Fibroblast of mammary gland (primary cell): ENCODE measurements at places on chromosomes 6 and 20.

DNA sequence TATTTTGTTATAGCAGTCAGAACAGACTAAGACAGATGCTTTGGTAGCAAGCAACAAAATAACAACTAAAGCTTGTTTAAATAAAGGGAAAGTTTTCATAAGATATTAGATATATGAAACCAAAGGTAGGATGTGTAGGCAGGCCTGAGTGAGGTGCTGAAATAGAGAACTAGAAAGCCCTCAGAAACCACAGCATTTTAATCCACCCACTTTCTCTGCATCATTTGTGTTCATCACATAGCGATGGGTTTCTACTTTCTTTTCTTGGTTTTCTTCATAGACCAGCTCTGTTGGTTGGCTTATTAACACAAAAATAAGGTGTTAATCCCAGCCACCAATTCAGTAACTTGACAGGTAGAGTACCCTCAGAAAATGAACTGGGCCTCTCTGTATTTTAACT lies 58.6 kb downstream of the RPS12 start:
- DNase-seq: no peak

DNA sequence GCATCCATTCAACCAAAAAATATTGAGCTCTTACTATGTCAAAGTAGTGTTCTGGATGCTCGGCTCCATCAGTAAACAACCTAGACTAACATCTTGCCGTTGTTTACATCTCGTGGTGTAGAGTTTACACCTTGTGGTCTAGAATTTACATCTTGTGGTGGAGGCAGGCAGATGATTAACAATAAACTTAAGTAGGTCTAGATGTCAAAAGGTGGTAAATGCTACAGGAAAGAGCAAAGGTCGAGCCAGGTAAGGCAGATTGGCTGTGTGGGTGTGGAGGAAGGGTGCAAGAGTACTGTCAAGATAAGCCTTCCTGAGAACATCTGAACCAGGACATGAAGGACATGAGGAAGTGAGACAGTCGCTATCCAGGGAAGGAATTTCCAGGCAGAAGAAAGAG lies 88.4 kb upstream of the ESR1 start:
- DNase-seq: no peak

- no peak for DNase-seq
Observed at GRCh38 chr20:50633361-50633760, 58.0 kb downstream of the RIPOR3 start.

DNA sequence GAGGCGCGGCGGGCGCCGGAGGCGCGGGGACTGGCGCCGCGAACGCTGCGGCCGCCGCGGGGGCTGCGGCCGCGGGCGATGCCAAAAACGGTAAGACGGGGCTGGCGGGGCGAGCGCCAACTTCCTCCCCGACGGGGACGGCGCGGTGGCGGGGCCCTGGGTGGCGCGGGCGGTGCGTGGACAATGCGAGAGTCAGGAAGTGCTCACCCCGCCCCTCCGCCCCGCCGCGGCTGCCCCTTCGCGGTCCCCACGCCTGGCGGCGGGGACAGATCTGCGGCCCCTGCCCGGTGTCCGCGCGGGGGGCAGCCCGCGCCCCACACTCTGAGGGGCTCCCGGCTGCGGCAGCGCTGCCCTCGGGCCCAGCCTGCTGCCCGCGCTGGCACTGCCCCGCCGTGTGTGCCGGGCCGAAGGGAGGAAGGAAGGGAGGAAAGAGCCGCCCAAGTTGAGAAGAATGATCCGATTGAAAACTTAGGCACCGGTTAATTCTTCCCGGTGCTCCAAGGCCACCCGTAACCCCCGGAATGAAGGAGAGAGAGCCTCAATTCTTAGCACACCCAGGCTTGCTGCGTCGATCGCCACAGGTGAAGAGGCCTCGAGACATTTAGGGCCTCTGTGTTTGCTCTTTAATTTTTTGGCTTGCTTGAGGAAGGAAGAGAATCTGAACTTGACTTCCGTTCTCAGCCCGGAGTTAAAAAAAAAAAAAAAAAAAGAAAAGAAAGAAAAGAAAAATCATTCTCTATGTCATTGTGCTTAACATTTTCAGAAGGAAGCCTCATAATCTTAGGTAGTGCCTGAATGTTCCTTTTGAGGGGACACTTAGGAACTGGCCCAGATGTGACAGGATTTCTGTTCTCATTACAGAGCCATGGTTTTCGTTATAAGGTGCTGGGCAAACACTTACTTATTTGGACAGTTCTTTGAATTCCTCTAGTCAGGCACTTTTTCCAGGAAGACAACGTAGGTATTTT lies 982 bp downstream of the HECA start:
- no peak for DNase-seq

DNA sequence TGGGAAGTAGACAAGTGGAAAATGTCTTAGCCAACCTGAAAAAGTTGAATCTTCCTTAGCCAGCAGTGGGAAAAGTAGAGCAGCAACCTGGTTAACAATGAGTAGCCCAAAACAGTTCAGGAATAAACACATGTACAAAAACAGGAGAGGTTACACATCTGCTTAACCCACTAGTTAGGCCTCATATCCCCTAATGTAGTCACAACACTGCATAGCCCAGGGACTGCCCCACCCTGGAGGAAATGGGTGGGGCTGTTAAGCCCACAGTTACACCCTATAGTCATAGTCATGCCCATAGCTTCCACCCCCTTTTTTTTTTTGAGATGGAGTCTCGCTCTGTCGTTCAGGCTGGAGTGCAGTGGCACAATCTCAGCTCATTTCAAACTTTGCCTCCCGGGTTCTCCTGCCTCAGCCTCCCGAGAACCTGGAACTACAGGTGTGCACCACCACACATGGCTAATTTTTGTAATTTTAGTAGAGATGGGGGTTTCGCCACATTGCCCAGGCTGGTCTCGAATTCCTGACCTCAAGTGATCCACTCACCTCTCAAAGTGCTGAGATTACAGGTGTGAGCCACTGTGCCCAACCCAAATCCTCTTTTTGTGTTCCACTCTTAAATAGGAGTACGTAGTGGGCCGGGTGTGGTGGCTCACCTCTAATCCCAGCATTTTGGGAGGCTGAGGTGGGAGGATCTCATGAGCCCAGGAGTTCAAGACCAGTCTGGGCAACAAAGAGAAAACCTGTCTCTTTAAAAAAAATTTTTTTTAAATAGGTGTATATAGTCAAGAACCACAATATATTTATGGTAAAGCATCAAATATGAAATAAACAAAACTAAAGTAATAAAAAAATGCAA lies 24.5 kb downstream of the ILRUN start:
- DNase-seq: peak; percentile 84

DNA sequence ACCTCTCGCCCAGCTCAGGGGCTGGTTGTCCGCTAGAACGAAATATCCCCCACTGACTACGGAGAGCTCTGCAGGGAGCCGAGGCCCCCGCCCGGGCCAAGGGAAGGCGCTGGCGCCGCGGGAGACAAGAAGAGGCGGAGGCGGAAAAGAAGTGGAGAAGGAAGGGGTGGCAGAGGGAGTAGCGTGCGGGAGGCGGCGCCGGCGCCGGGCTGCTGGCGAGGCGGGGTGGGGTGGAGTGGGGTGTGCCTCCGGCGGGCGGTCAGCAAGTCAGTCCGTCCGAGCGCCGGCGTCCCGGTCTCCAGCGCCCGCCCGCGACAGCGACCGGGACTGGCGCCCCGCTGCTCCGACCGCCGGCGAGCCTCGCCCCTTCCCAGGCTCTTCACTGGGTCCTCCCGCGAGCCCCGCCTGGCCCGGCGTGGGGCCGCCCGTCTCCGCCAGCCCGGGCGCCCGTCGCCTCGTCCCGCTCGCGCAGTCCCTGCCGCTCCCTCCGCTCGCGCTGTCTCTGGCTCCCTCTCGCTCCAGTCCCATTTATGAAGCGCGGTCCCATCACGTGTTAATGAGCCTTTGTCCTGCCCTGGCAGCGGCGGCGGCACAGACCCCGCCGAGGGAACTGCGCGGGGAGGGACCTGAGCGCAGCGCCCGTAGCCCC lies at the start of gene CNR1:
Gene CNR1, minus strand, starts transcription at position 504 of the 649 bp plus-strand sequence. CDS start 21,073 bp downstream, outside the sequence.
- peak; percentile 40 for DNase-seq

DNA sequence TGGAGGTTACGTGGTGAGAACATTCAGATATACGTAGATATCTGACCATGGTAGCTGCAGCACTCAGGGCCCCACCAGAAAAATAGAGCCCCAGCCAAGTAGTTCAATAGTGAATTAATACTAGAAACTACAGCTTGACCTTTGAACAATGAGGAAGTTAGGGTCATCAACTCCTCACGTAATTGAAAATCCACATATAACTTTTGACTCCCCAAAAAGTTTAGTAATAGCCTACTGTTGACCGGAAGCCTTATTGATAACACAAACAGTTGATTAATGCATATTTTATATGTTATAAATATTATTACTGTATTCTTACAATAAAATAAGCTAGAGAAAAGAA lies 117.9 kb downstream of the SNX5 start:
- DNase-seq: no peak

DNA sequence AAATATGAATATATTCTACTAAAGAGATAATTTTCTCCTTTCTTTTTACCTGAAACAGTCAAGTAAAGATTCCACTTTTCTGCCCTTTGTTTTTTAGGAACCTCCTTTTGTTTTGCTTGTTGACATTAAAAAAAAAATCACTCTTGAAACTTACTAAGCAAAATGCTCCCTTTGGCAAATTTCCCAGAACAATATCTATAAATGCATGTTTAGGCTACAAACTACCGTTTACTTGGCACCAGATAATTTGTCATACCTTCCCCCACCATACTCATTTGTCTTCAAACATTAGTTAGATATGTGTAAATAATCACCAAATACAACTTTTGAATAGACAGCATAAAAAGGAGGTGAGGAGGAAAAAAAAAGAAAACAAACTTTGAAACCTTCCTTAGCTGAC lies 604.7 kb downstream of the RFPL4B start:
- no peak for DNase-seq

- DNase-seq: peak; percentile 62
Observed at GRCh38 chr6:47700053-47700452, 1.7 kb downstream of the ADGRF4 start.

- no peak for DNase-seq
Observed at GRCh38 chr6:159533016-159533415, 160.0 kb downstream of the SOD2 start.

- peak; percentile 83 for DNase-seq
Observed at GRCh38 chr20:13868331-13868730, 83.5 kb downstream of the NDUFAF5 start.

GRCh38 chr6:167993169-167993568 lies 4.3 kb upstream of the KIF25 start:
- DNase-seq: no peak

GRCh38 chr6:146855889-146856288 lies 257.1 kb downstream of the ADGB start:
- no peak for DNase-seq

DNA sequence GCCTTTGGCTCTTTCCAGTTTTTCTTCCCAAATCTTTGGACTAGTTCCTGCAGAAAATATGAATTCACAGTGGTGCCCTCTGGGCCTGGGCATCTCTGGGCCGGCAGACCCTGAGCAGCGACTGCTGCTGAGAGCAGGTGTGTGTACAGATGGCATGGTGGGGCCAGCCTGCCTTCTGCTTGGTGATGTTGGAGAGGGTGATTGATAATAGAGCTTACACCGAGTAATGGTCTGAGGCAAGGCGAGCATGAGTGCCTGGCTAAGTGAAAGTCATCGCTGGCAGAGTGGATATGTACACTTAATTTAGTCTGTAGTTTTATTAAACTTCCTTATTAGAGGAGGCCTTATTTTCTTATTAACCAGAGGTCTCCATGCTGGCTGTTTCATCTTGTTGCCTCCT lies 156.9 kb downstream of the CDKAL1 start:
- no peak for DNase-seq

- DNase-seq: no peak
Observed at GRCh38 chr20:50238081-50238800, 47.6 kb downstream of the CEBPB start.

GRCh38 chr20:50017160-50017559 lies 34.4 kb downstream of the SNAI1 start:
- DNase-seq: no peak

DNA sequence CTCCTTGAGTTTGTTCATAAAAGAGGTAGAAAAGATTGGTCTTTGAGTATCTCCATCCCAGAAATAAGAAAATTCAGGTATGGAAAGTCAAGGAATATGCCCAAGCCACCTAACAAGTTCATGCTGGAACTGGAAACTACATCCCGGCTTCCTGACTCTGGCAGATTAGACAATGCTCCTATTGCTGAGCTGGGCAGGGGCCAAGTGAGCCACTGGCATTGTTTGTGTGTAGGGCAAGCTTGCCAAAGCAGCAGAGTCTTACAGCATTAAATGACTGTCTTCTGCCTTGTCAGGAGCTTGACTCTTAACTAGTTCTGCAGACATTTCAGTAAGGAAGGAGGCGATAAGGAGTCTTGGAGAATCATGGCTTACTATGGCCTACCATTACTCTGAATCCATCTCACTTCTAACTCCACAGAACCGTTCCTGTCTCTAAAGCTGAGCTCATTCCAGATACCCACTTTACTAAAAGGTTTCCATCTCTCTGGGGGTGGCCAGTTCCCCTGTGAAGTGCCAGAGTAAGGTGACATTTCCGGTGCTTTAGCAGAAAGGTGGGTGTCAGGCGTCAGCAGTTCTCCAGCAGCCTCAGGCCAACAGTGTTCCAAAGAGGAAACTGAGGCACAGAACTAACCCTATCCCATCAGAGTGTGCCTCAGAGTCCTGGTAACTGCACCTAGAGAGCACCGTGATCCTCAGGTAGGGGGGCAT lies 30.1 kb downstream of the PRDM1 start:
- DNase-seq: no peak

DNA sequence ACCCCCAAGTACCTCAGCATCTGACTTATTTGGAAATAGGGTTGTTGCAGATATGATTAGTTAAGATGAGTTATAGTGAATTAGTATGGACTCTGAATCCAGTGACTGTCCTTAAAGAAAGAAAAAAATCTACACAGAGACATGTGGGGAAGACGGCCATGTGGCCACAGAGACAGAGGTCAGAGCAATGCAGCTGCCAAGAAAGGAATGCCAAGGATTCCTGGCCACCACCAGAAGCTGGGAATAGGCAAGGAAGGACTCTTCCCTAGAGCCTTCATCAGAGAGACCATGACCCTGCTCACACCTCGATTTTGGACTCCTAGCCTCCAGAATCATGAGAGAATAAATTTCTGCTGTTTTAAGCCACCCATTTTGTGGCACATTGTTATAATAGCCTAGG lies 81.8 kb downstream of the FYN start:
- DNase-seq: peak; percentile 38

DNA sequence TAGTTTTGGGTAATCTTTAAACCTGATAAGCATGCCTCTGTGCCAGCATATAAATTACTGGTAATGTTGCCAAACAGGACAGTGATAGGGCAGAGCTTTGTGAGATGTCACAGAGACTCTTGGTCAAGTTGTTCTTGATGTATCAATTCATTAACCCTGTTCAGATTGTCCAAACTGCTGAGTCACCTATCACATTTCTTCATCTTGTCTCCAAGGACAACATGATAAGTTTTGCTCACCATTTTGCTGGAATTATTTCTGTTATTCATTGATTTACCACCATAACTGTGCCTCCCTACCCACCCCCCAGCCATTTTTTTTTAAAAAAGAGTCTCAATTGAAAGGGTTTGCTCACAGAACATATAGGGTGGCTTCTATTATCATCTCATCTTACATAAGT lies 19.5 kb upstream of the GMNN start:
- DNase-seq: peak; percentile 32
